ENCODE measurements at places on chromosomes 7 and 10.

DNA sequence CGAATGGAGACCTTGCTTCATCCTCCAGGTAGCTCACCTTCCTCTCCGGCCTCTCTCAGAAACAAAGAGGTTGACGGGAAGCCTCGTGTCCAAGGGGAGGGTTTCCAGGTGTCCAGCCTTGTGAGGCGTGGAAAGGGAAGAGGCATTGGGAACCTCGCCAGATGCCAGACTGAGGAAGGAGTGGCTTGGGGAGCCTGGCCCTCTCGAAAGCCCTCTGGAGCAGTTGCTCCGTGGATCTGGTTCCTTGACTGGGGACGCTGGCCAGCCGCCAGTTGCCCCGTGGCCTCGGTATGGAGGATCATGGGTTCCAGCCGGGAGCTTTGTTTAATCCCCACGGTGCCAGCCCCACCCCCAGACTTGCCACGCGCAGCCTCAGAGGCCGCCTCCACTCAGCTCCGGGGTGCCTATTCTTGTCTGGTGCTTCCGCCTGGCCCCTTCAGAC, 30.3 kb upstream of the SUN1 start:
- peak; percentile 57 for DNase-seq

- DNase-seq = peak; percentile 56
Measured at GRCh38 chr10:31678139-31678536, 250.5 kb downstream of the ARHGAP12 start.

DNA sequence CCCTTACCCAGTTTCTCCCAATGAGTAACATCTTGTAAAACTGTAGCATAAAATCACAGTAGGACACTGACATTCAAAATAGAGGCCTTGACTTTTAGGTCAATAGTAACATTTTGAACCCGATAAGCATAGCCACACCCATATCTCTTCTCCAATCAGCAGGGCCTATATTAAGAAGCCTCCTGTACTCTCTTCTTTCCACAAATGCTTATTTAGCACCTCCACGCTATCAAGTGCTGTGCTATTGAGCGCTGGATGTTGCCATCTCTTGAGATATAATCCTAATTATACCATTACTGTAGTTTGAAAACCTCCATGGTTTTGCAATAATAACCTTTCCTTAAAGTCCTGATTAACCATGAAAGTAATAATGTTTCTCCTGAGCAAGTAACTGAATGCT, 40.1 kb upstream of the CBLL1 start:
- DNase-seq = no peak

DNA sequence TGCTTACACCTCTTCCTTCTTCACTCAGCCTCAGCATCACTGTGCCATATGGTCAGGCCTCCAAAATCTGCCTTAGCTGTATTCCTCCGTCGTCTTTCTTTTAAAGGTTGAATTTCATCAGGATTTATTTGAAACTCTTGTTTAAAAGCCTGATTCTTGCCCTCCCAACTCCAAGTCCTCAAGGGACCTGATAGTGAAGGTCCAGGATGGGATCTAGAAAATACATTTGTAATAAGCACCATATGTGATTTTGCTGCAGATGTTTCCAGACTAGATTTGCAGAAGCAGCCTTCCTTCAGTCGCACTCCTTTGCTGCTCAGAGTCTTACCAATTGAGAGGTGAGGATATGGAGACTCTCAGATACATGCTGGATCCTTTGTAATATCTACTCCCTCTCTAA, 101.0 kb upstream of the ANKRD1 start:
- DNase-seq = no peak

DNA sequence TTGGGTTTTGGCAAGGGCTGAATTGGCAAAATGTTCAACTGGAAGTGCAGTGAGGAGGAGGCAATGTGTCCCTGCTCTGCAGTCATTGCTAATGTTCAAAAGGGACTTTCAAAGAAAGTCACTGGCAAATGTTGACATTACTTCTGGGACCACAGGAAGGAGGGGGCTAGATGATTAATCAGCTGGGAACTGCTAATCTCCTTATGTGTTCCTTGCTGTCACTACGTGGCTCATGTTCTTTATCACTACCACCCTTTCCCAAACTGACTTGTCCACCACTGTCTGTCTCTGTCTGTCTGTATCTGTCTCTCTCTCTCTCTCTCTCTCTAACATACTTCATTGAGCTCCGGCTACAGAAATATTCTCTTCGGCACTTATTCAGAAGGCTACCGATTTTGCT, 86.9 kb upstream of the MTPN start:
- no peak for DNase-seq

DNA sequence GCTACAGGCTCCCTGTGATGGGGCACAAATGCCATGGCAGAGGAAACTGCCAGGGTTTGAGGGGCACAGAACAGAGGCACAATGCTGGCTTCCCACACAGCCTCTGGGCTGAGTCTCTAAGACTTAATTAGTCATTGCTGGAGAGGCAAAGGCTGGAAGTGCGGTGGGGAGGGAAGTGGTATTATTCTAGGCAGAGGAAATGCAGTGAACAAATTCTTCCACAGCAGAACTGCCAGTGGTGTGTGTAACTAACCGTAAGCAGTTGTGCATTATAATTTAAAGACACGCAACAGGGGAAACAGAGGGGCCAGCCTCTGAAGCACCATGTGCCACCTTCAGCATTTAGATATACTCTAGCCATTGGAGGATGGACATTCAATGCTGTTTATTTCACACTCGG, 12.8 kb downstream of the ICA1 start:
- no peak for DNase-seq

DNA sequence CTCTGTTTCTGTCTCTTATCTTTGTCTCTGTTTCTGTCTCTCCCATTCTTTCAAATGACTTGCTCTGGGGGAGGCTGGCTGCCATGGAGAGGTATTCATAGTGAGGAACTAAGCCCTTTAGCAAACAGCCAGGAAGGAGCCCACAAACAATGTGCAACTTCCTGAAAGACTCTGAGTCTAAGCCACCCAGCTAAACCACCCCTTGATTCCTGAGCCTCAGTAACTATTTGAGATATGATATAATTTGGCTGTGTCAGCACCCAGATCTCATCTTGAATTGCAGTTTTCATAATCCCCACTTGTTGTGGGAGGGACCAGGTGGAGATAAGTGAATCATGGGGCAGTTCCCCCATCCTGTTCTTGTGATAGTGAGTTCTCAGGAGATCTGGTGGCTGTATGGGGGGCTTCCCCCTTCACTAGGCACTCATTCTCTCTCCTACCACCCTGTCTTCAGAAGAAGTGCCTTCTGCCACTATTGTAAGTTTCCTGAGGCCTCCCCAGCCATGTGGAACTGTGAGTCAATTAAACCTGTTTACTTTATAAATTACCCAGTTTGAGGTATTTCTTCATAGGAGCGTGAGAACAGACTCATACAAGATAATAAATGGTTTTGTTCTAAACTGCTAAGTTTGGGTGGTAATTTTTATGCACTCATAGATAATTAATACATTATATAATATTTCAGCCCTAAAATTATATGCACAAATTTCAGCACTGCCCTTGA, 121.2 kb upstream of the FOXP2 start:
- no peak for DNase-seq

Data from left cardiac atrium (tissue), 4 donors.